Mesothelial cell of epicardium (in vitro differentiated cells): ENCODE measurements at places on chromosomes 7 and 10. TPM values are rescaled to one million over a fixed set of nuclear protein-coding genes. Genes with fewer than 3 reads are reported as not detected.

Gene VAX1
- 0.09 TPM in 1 of 3 replicates, not detected in the others for total RNA-seq

Gene OPN1SW
- not detected in 3 replicates for total RNA-seq

Gene CYREN
- total RNA-seq, result 44.4 to 46.7 TPM (median 44.8 TPM) in 3 replicates

Gene FGL2
- total RNA-seq, result 0.05 TPM in 1 of 3 replicates, not detected in the others

Gene IQUB
- 0.72 to 0.97 TPM (median 0.93 TPM) in 3 replicates for total RNA-seq

Gene PHYHIPL
- total RNA-seq, result 0.24 to 0.56 TPM (median 0.50 TPM) in 3 replicates

Gene LIPJ
- total RNA-seq, result 0.18 to 0.47 TPM (median 0.22 TPM) in 3 replicates

DNA sequence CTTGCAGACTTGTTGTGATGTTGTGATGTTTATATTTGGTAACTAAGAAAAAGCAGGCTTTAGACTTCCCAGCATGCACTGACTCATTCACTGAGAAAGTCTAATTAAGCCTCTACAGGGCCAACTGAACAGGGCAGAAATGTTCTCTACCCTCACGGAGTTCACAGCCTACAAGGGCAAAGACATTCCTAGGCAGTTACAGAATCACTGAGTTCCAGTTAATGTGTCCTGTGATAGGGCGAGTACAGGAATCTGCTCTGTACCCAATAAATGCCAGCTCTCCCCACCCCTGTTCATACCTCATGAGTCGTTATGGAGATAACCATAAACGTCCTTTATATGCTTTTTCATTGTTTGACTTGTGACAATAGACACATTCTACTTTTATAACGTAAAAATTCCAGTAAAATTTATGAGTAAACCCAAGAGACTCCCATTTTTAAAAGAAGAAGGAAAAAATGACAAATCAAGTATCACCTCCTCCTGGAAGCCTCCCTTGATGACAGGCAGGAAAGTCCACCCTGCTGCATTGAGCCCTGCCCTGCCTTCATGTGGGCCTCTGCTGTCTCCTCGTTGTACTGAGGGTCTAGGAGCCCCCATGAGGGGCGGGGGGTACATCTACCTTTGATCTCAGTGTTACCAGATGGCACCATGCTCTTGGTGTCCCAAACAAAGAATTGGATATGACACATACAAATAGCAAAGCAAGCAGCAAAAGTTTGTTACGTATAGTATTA, 14.3 kb downstream of the MUC12 start:
- no peak for DNase-seq

- no peak for DNase-seq
Observed at GRCh38 chr10:10796061-10796773, 221.5 kb upstream of the CELF2 start.

- DNase-seq, result no peak
Observed at GRCh38 chr10:52455098-52455497, 141.0 kb downstream of the DKK1 start.

DNA sequence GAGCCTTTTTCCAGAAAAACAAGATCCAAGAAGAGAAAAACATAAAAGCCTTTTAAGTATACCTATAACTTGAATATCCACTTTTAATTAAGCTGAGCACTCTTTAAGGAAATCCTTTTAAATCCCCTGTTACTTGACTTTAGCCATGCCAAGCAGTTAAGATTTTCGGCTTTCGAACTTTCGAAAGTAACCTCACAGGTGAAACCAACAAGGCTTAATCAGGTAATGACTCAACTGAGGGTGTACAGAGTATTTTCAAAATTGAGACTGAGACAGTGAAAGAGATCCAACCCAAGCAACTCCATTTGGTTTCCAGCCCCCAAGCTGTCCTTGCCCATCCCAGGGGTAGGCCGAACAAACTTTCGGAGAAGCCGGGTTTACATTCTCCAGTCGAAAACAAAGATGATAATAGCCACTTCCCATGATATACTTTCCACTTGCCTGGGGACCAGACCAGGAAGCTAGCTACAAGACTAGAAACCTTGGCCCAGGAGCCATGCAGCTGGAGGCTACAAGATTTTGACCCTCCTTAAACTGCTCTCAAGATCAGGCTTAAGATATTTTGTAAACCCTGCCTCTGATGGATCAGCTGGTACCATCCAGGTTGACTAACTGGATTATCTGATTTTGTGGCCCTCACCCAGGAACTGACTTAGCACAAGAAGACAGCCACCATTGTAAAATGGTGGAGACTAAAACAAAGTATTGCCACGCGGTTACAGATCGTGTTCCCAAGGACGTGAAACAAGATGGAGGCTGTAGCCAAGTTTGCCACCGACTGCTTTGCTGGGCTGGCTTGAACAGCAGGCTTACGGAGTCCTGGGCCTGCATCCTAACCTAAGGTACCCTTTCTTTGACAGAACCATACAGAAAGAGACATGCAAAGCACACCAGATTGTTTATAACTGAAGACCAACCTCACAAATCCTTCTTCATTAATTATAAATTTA, 32.3 kb downstream of the C1GALT1 start:
- no peak for DNase-seq

DNA sequence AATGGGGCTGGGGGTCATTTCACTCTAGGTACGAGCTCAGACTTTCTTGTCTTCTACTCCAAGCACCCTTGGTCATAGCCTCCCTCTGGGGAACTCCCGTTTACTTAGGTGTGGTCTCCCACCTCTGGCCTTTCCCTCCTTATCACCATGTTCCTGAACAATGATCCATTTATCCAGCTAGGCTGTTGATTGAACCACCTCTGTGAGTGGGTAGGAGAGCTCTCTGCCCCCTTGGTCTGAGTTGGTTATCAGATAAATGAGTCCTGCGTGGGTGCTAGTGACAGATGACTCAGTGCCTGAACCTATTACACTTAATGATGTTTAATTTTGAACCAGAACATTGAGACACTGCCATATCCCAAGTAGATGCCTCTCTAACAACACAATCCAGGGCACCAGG, 9.4 kb downstream of the BLNK start:
- no peak for DNase-seq

GRCh38 chr7:156932006-156932405, 17.5 kb upstream of the NOM1 start:
- DNase-seq, result no peak

GRCh38 chr7:36810032-36810431, 85.7 kb upstream of the AOAH start:
- no peak for DNase-seq

DNA sequence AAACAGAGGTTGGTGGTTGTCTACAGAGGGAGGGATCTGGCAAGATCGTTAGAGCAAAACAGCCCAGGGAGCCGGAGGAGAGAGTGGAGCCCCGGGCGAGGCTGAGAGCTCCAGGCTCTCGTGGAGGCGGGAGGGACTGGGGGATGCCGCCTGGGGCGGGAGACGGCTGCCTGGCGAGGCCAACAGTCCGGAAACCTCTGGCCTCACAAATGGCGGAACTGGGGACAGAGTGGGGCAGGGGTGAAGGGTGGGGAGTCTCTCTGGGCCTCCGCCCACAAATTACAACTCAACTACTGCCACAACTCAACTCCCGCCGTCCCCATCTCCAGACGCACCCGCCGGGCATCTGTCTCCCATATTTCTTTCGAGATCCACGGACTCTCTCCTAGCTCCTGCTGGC, 47.7 kb downstream of the CLEC2L start:
- DNase-seq, result peak; percentile 10

DNA sequence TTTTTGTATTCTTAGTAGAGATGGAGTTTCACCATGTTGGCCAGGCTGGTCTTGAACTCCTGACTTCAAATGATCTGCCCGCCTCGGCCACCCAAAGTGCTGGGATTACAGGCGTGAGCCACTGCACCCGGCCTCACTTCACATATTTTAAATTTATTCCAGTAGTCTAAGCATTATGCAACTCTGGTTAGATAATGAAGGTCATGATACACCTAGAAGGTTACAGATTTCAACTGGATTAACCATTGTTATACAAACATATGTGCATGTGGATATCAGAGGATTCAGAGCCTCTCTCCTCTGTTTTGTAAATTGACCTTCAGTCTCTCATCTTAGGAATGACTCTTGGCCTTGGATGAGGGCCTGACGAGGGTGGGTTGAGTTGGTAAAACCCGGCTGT, 146.3 kb downstream of the DPP6 start:
- DNase-seq, result no peak

- DNase-seq, result no peak
Observed at GRCh38 chr7:16205466-16205865, 215.9 kb downstream of the CRPPA start.
